Cardiac muscle cell (in vitro differentiated cells and primary cell): ENCODE measurements at places on chromosomes 6 and 20. TPM values are rescaled to one million over a fixed set of nuclear protein-coding genes. Genes with fewer than 3 reads are reported as not detected.

B3GALT4 gene
- 11.0 and 15.8 TPM in 2 replicates for polyA plus RNA-seq

DNPH1 gene
- 138 and 209 TPM in 2 replicates for polyA plus RNA-seq

PROKR2 gene
- not detected in 2 replicates for polyA plus RNA-seq

CD109 gene
- polyA plus RNA-seq = 0.99 and 1.5 TPM in 2 replicates

VGLL2 gene
- polyA plus RNA-seq = not detected in 2 replicates

ADTRP gene
- polyA plus RNA-seq = not detected in 2 replicates
